Left renal cortex interstitium (tissue), 4 donors: ENCODE measurements at places on chromosomes 5 and 9. TPM values are rescaled to one million over a fixed set of nuclear protein-coding genes. Genes with fewer than 3 reads are reported as not detected.

Gene WDR38
- 0.28 TPM for polyA plus RNA-seq

Gene MLANA
- polyA plus RNA-seq, result 1.8 TPM

Gene SV2C
- polyA plus RNA-seq, result 0.05 TPM

Gene SLC6A19
- polyA plus RNA-seq, result 46.6 TPM

Gene GTF3C5
- polyA plus RNA-seq, result 63.7 TPM

Gene ANKRD18B
- polyA plus RNA-seq, result 1.7 TPM

Gene SLC45A2
- 0.16 TPM for polyA plus RNA-seq

Gene ACOT12
- polyA plus RNA-seq, result 0.94 TPM

Gene SLC34A3
- polyA plus RNA-seq, result 5.1 TPM

Gene SPZ1
- polyA plus RNA-seq, result not detected

Gene LTC4S
- 4.5 TPM for polyA plus RNA-seq

Gene ZFR
- 129 TPM for polyA plus RNA-seq

Gene POU5F2
- 0.01 TPM for polyA plus RNA-seq

Gene SETX
- 43.7 TPM for polyA plus RNA-seq
